Cardiac muscle cell (in vitro differentiated cells and primary cell): ENCODE measurements at places on chromosomes 1 and 21. TPM values are rescaled to one million over a fixed set of nuclear protein-coding genes. Genes with fewer than 3 reads are reported as not detected.

Gene LAMC2
- 0.36 and 0.43 TPM in 2 replicates for polyA plus RNA-seq

Gene NECAP2
- 38.4 and 42.6 TPM in 2 replicates for polyA plus RNA-seq

Gene RXFP4
- polyA plus RNA-seq: 0.74 TPM in 1 of 2 replicates, not detected in the other

Gene SLC25A24
- 13.6 and 17.7 TPM in 2 replicates for polyA plus RNA-seq

Gene SPATA45
- polyA plus RNA-seq: 0.52 TPM in 1 of 2 replicates, not detected in the other

Gene GCSAML
- not detected in 2 replicates for polyA plus RNA-seq

Gene KIF2C
- polyA plus RNA-seq: 10.0 and 82.5 TPM in 2 replicates

Gene ITSN1
- 90.9 and 92.4 TPM in 2 replicates for polyA plus RNA-seq

Gene RGS13
- 2.0 and 4.8 TPM in 2 replicates for polyA plus RNA-seq

Gene TRIM63
- polyA plus RNA-seq: 25.8 and 32.8 TPM in 2 replicates

Gene SMCP
- polyA plus RNA-seq: not detected in 2 replicates
